ENCODE measurements at places on chromosomes 4 and X.

DNA sequence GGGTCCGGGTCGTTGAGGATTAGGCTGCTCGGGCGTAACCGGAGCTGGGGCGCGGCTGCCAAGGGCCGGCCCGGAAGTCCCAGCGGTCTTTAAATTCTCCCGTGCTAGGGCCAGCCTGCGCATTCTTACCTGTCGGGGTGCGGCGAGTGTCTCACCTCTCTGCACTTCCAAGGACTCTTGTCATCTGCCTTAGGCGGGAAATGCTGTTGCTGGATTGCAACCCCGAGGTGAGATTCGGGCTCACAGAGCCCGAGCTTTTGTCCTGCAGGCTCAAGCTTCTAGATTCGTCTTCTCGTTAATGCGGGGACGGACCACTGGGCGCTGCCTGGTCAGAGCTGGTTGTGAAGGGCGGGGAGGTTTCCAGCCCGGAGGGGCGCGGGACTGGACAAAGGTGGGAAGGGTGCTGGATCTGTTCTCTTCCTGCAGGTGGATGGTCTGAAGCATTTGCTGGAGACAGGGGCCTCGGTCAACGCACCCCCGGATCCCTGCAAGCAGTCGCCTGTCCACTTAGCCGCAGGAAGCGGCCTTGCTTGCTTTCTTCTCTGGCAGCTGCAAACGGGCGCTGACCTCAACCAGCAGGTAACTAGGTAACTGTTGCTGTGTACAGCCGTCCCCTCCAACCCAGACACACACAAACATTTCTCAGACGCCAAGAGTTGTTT lies at the start of gene ANKRD37:
TSS of gene ANKRD37 (plus strand) at position 118 of the 662 bp plus-strand sequence. CDS start at position 201, 83 bp downstream.
- DNase-seq: no peak

DNA sequence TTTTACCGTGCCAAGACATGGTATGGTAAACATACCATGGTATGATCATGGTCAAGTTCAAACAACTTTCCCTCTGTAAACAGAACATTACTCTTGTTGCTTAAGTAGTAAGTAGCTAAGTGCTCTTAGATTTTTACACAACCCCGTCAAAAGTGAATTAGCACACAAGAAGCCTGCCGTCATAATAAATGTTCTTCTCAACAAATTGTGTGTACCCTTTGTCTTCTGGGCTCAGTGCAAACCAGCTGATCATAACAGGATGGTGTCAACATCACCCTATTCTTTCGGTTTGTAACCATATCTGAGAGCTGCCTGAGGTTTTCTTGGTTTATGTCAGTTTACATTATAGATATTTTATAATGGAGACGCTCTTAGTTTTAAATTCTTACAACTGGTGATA lies 28.8 kb downstream of the MSL3 start:
- DNase-seq: no peak

DNA sequence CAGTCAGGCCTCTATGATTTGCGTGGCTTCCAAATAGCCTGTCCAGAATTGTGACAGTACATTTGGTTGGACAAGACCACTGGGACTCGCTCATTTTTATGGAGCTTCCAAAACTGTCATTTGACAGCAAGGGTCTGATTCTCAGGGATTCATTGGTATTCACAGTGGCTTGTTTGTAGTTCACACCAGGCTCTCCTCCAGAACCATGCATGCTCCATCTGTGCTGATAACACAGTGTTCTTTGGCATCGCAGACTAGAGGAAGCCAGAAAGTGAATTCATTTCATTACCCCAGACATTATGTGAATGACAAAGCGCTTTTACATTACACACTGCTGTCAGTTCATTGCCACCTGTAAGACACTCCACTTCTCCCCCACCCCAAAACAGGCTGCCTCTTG lies 208.3 kb downstream of the ARHGAP10 start:
- no peak for DNase-seq

GRCh38 chr4:2436761-2437474 lies 18.2 kb downstream of the CFAP99 start:
- no peak for DNase-seq

DNA sequence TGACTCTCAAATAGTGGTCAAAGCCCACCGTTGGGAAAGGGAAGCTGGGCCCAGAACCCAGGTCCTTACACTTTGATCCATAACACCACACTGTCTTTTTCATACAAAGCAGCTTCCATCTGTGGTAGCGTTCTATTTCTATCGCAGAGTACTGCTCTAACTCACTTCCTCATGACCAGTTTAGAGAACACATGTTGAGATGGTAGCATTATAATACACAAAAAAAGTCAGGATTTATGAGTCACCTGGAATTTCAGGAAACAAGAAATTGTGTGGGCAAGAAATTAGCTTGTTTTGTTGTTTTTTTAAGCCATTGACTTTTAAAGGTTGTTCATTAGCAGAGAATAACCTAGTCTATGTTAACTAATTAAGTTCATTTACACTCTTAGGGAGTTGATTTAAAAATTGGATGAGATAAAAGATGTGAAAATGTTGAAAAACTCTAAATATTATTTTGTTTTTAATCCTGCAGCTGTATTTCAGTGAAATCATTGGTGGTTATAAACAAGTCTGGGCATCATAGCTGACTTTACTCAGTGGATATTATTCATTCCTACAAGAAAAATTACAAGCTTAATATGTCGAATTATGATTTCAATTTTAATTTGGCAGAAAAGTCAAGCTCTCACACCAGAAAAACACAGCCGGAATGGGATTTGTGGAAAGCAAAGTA lies 1011.1 kb upstream of the HS3ST1 start:
- DNase-seq: no peak

- DNase-seq: no peak
Measured at GRCh38 chrX:5307416-5307815, 921.3 kb downstream of the NLGN4X start.
